Smooth muscle cell of the brain vasculature (primary cell): ENCODE measurements at places on chromosomes 12 and 14.

- no peak for DNase-seq
Observed at GRCh38 chr14:32694795-32695449, 243.8 kb upstream of the NPAS3 start.

DNA sequence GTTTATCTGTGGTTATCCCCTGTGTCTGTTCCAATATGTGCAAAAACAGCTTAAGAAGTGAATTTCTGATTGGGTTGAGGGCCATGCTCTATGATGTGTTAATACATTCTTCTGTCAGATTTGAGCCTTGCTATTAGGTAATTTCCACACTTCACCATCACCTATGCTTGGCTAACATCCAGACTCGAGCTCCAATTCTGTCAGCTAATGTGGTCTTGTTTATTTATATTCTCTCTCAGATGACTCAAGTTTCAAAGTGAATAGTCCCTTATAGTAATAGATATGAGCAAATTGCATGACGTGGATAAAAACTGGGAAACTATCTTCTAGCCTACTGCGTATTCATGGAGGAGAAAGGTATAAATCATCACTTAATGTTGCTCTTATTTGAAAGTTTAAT is 451.3 kb downstream of the SNAPC1 start:
- no peak for DNase-seq

DNA sequence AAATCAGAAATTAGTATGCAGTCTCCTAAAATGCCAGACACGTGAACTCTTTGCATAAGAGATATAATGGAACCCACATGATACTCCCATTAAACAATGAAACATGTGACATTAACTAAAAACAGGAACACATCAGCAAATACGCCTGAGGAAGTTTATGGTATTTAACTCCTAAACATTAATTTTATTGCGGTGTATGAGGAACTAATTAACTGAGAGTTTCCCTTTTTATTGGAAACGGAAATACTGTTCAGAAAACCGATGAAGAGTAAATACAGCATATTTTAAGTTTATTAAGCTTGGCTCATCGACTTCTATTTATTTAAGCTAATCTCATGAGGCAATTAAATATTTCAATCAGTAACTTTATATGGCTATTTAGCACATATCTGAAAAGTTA is 290.3 kb downstream of the SOX5 start:
- no peak for DNase-seq

DNA sequence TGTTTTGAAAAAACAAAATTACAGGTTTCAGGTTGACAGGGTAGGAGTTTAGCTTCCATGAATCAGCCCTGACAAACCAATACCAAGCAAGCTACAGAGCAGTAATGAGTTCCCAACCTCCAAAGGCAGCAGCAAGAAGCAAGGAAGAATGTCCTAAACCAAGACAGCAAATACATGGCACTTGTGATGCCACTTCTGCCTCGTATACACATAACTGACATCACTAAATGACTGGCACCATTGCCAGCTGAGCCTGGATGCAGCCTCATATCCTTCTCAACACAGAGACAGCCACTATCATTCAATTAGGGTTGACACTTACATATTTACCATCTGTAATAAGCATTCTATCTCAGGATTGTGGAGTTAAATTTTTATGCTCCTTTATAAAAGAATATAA is 35.0 kb upstream of the MDM1 start:
- no peak for DNase-seq

GRCh38 chr12:53252349-53252916 is 15.7 kb upstream of the ESPL1 start:
- no peak for DNase-seq

GRCh38 chr12:18718462-18718861 is 19.4 kb downstream of the PLCZ1 start:
- no peak for DNase-seq

DNA sequence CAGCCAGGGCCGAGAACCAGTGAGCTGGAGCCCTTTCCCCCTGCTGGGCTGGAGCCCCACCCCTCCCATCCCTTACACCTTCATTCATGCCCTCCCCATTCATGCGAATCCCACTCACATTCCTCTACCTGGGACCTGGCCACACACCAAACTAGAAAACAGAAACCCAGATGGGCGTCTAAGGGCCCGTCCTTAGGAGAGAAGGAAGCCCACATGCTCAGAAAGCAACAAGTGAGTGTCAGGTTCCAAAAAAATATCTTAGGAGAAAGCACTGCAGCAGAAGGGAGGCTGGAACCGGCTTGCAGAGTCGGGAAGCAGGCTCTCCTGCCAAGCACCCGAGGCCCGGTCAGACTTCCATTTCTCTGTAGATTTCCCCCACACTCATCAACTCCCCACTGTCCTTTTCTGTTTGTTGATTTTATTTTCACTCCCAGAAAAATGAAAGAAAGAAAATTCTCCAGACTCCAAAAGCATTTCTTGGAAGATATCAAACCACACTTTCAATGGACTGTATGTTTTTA is 13.6 kb downstream of the BCL11B start:
- no peak for DNase-seq

GRCh38 chr14:99424306-99424877 is 56.3 kb downstream of the SETD3 start:
- no peak for DNase-seq

DNA sequence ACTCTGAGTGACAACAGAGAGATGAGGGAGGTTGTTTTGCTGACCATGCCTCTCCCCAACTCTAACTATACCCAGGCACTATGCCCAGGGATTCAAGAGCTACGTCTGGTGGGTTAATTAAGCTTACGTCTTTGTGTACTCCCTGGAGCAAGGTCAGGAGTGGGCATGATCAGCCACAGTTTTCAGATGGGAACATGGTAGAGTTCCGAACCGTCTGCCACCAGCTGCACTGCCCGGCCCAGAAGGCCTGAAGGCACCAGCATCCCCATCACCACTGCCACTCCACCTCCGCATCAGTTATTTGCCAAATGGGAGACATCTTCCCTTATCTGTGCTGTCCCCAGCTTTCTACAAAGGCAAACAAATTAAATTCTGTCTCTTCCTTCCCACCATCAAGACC is 11.1 kb upstream of the GPX2 start:
- DNase-seq, result no peak

DNA sequence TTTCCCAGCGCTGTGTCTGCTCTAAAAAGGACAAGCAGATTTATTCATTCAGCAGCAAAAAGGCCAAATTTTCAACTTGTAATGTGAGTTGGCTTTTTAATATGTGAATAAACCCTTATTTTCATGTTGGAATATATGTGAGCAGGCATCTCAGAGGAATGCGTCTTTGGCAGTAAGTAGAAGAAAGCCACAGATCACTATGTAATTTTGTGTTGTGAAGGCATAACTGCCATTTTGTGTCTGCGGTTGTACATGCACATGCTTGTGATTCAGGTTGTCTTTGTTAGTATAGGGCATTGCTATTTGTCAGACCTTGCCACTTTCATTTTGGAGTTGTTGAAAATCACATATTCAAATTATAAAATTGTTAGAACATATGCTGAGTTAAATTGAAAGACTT is 398.8 kb upstream of the RGS6 start:
- DNase-seq, result no peak

- DNase-seq, result no peak
Observed at GRCh38 chr12:43969882-43970281, 134.0 kb downstream of the TMEM117 start.

DNA sequence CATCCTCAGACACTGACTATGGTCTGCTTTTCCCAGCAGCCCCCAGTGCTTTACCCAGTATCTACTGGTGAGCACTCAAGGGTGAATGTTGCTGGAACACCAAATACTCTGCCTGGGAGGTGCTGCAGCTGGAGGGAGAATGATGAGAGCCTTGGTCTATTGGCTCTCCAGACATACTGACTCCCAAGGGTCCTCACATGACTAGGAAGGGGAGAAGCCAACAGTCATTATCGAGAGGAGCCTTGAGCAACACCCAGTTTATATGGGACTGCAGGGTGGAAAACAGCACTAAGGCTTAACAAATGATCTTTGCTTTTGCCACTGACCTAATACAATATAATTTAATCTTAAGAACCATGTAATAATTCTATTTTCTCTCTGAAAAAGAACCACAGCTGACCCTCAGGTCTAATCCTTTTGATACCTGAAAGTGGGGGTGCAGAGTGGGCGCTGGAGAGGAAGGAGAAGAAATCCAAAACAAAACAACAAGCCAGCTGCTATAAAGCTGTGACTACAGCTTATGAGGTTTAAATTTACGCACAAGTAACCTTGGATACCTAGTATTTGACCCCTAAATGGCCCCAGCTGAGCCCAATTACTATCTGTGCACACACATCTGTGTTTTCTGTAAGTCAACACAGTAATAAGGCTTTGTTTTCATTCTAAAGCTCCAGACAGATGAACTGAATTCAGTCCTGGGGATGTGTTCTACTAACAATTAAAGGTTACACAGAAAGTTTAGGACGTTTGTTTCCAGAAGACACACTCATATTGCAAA is 107.8 kb upstream of the GRIP1 start:
- DNase-seq, result no peak

DNA sequence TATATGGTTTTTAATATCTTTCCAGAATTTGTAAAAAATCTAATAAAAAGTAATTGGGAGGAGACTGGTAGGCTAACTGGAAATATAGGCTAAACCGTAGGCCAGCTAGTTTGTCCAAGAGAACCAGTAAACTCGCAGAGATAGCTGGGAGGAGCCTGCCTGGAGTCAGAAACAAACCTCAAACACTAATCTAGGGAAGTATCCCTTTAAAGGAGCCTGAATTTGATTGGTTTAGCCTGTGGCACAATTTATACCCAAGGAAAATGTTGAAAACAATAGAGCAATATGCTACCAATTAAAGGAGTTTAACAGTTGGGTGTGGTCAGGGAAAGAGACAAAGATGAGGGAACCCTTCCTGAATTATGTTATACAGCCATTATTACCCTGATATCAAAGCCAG is 109.6 kb downstream of the EML5 start:
- DNase-seq, result no peak

GRCh38 chr14:28365510-28365909 is 401.1 kb upstream of the FOXG1 start:
- DNase-seq, result no peak

DNA sequence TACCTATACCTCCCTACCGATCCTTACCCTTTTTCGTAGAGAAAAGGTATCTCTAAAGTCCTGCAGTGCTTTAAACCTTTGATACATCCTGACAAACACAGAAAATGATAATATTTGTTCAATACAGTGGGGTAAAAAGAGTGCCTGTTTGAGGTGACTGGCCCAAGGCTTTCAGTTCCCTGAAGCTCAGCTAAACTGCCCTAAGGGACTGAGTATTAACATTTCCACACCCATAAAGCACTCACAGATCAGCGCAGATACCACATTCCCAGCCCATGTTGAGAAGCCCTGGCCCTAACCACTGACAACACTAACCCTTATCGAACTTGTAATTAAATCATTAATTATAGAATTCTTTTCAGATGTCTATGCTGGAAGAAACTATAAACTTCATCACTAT is 108.7 kb downstream of the DIP2B start:
- no peak for DNase-seq

DNA sequence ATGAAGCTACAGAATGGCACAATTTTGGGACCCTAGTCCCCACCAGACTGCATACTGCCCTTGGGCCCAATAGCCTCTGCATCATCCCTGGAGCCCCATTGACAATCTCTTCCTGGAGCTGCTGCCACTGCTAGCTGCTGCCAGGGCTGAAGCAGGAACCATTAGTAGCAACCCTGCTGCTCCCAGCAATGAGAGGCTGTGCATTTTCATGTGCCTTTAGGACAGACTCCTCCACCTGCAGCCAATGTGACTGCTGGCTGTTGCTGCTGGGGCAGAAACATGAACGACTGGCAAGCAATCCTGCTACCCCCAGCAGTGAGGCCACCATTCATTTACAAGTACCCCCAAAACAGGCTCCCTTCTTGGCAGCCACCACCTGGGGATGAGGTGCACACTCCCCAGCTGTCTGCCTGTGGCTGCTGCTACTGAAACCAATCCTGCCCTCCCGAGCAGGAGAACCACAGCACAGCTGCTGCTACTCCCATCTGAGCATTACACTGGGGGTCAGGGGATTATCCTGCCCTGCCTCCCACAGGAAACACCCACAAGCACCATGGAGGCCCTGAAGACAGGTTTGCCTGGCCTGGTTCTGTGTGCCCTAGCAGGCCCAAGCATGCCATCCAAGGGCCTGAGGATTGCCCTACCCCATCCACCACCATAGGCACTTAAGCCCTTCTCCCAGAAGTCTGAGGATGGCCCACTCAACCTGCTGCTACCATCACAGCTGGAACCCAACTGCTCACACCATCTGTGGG is 181.0 kb downstream of the MYRFL start:
- no peak for DNase-seq

- no peak for DNase-seq
Observed at GRCh38 chr14:102872020-102872419, 50.4 kb upstream of the AMN start.

GRCh38 chr14:82112210-82112839 is 578.7 kb upstream of the SEL1L start:
- DNase-seq, result no peak

- DNase-seq, result no peak
Observed at GRCh38 chr14:33897382-33897781, 53.5 kb downstream of the EGLN3 start.

DNA sequence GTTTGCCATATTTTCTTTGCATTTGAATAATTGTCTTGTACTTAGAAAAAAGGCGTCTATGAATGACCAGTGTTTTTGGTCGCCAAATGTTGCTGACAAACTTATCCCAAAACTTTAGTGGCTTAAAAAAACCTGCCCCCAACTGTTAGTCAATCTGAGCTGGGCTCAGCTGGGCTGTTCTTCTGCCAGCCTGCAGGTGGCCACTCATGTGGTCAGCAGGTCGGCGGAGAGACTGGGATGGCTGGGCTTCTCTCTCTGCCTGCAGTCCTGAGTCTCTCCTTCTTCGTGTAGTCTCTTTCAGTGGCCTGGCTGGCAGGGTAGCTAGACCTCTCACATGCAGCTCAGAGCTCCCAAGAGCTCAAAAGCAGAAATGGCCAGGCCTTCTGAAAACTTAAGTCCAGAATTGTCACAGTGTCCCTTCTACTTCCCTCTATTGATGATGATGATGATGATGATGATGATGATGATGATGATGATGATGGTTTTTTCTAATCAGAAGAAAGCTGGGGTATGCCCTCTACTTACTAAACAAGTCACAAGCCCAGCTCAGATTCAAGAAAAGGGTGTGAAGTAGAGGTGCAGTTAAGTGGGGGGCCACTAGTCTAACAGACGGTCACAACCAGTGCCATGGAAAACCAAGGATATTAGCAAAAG is 87.9 kb downstream of the PTPN11 start:
- no peak for DNase-seq

DNA sequence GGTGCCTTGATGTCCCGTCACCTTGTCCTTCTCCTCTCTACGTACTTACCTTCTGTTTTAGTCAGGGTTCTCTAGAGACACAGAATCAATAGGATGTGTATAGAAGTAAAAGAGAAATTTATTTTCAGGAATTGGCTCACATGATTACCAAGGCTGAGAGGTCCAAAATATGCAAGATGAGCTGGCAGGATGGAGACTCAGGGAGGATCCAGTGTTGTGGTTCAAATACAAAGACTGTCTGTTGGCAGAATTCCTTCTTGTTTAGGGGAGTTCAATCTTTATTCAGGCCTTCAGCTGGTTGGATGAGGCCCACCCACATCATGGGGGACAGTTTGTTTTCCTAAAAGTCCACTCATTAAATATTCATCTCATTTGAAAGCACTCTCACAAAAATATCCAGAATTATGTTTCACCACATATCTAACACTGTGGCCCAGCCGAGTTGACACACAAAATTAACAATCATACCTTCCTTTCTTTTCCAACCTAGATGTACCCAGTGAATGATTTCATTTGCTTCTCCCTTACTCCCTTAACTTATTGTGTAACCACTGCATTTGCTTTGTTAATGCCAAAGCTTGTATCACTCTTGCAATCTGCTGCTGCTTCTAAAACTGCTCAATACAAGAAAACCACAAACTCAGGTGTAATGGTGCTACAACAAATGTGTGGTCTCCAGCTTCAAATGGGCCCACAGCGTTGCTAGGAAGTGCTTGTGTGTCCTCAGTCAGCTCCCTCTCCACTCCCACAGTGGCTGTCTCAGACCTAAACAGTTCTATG is 195.4 kb upstream of the ARHGAP5 start:
- DNase-seq, result no peak
